ENCODE measurements at places on chromosomes 13 and 19.

DNA sequence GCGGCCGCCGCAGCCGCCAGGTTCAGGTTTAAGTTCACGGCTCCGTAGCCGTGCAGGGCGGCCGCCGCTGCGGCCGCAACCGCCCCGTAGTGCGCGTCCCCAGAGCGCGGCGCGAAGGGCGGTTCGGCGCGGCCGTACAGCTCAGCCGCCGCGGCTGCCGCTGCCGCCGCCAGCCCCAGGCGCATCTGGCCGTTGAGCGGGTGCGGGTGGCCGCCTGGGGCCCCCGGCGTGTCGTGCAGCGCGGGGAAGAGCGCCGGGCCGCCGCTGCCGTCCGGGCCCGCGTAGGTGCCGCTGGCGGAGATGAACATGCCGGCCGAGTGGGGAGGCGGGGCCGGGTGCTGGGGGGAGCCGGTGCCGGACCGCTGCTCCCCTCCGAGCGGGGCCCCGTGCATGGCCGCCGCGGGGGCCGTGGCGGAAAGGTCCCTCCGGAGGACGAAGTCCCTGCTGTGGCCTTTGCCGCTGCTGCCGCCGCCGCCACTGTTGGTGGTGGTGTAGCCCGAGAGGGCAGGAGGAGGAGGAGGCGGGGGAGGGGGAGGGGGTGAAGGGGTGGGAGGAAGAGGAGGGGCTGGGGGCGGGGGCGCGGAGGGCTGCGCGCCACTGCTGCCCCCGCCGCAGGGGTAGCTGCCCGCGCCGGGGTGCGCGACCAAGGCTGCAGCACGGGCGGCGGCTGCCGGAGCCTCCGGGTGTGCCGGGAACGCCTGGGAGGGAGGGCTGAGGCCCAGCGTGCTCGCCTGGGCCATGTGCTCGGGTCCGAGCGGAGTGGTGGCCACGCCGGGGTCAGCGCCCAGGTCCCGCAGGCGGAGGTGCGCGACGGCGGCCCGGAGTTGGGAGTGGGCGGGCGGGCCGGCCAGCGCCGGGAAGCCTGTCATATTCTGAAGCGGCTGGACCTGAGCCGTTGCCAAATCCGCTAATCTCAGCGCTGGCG lies 654 bp downstream of the ZIC5 start:
- no peak for DNase-seq

- no peak for DNase-seq
Observed at GRCh38 chr13:79896851-79897250, 415.9 kb downstream of the NDFIP2 start.

GRCh38 chr19:38707512-38708114 lies 36.7 kb downstream of the CAPN12 start:
- DNase-seq: no peak

- DNase-seq: no peak
Observed at GRCh38 chr13:76971851-76972829, 19.7 kb upstream of the CLN5 start.

DNA sequence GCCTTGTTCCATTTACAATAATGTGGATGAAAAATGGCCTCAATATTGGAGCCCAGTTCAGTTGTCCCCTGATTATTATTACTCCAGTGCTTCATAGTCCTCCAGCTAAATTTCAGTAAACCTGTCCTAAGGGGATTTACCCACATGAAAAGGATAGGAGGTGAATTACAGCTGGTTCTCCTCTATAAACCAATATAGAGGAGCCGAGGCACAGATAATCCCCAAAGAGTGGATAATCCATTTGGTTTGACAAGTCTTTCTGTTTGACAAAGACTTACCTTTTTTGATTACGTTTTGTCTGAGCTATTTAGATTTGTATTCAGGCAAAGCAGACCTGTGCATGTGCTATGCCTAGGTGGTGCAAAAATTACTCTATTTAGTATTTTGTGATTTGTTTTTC lies 2.7 kb downstream of the CNMD start:
- DNase-seq: no peak

- DNase-seq: no peak
Observed at GRCh38 chr13:80224468-80224867, 116.5 kb downstream of the SPRY2 start.
